ENCODE measurements at places on chromosomes 2 and 18. TPM values are rescaled to one million over a fixed set of nuclear protein-coding genes. Genes with fewer than 3 reads are reported as not detected.
A peak's percentile ranks its signal among the peaks of the same experiment; 100 is the strongest.

Gene FTCDNL1
- 3.3 TPM for total RNA-seq

Gene IWS1
- total RNA-seq, result 57.7 TPM

Gene NTSR2
- total RNA-seq, result 0.19 TPM

Gene GALNT5
- 0.16 TPM for total RNA-seq

Gene INHBB
- total RNA-seq, result 8.2 TPM

Gene AFF3
- total RNA-seq, result 7.6 TPM

Gene RTP5
- not detected for total RNA-seq

Gene DYNC2LI1
- total RNA-seq, result 5.4 TPM

Gene IL37
- total RNA-seq, result not detected

Gene TTLL4
- total RNA-seq, result 5.6 TPM

Gene CFC1
- total RNA-seq, result not detected

Gene PRSS56
- 0.19 TPM for total RNA-seq

Gene ZDBF2
- 6.7 TPM for total RNA-seq

DNA sequence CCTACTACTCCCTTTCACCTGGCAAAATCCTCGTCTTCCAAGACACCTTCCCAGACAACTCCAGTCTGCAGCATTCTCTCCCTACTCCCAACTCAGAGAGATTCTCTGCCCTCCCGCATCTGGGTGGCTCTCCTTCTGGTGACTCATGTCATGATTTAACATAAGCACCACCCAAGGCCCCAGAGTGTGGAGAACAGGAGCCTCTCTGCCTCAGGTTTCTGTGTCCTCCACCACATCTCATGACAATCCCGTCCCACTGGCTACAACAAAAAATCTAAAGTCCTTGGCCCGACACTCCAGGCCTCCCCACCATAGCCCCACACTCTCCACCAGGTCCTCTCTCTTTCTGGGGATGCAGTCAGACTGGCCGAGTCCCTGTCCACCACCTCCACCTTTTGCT lies 197.1 kb downstream of the BCL11A start:
- no peak for DNase-seq

GRCh38 chr18:24734058-24734457 lies 273.6 kb downstream of the HRH4 start:
- DNase-seq, result no peak

- no peak for DNase-seq
These were observed 886.3 kb downstream of the SLC4A3 start for GRCh38 chr2:220513573-220514288.

DNA sequence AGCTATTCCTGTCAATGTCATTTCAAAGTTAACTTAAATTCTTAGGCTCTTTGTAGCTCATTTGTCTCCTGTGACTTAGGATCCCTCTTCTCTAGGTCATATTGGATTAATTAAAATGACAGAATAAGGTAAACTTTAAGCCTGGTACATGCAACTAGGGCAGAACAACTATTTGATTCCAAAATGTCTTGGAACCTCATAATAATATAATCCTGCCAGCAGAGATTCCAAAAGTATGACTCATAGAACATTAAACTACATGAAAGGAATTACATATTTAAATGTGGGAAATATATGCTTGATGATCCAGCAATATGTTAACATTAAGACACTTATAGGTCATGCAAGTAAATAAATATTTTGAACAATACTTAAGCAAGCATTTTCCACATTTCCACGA lies 63.3 kb downstream of the COL3A1 start:
- DNase-seq, result no peak

DNA sequence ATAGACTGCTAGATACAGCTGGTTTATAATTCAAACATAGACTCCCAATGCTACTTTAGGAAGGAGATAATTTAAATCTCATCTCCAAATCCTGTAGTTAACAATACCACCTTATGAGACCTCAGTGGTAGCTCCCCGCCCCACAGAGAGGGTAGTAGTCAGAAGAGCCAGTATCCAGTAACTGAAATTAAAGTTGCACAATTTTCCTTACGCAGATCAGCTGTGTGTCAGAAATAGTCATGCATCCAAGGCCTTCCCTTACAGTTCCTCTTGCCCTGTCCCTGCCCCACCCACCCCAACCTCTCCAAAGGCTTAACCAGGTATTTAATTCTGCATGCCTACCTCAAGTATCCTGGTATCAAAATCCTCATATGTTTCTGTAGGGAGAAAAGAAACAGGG lies 15.5 kb downstream of the MRPS5 start:
- no peak for DNase-seq

- peak; percentile 66 for DNase-seq
These were observed 82.2 kb downstream of the CHRNA1 start for GRCh38 chr2:174682007-174682577.

- DNase-seq, result no peak
These were observed 234.0 kb downstream of the ZNF516 start for GRCh38 chr18:76260941-76261472.

- DNase-seq, result no peak
These were observed 307.3 kb upstream of the FBXO11 start for GRCh38 chr2:48213646-48214045.

DNA sequence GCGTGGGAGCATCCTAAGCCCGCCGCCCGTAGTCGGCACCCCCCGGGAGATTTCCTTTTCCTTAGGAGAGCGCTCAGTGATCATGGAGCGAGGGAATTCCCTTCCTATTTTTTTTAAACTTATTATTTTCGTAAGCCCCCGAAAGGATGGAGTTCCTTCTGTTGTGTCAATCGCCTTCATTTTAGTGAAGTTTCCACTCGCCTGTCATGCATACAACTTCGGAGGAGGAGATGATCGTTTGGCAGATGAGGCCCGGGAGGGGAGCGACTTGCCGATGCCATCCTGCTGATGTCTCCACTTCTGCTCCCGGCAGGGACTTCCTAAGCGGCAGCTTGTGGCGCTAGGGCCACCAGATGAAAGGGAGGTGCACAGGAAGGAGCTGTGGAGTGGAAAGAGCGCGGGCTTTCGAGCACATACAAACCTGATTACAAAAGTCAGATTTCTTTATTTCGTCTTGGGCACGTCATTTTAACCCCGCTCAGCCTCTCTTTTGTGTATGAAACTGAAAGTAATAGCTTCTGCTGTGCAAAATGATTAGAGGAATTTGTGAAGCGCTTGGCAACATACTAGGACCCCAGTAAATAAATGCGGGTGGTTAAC lies at the start of gene ADGRF3:
Gene ADGRF3, minus strand, starts transcription at position 336 of the 600 bp plus-strand sequence. CDS start 555 bp downstream, outside the sequence.
- DNase-seq, result peak; percentile 70

GRCh38 chr2:120818441-120818920 lies 82.8 kb downstream of the GLI2 start:
- peak; percentile 28 for DNase-seq

GRCh38 chr18:10140461-10141282 lies 226.9 kb downstream of the VAPA start:
- DNase-seq, result no peak

- DNase-seq, result no peak
These were observed 21.2 kb upstream of the IL1A start for GRCh38 chr2:112805542-112805941.

Measured in Right ventricle myocardium superior (tissue), 1 donor.